ENCODE measurements at places on chromosomes 12 and 14.

DNA sequence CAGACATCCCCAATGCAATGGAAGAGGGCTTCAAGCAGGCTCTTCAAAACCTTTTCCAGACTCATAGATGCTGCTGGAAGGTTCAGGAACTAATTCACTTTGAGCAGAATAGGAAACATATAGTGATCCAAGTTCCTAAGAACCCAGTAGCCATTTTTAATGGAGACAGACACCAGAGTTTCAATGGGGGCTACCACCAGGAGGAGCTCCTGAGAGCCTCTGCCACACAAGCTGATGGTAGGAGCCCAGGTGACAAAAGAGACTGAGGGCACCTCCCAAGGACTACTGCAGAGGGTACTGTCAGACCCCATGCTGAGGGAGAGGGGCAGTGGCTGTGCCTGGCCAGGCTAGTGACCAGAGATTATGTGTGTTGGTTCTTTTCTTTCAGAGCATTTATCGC, 45.9 kb downstream of the IFNG start:
- no peak for DNase-seq

DNA sequence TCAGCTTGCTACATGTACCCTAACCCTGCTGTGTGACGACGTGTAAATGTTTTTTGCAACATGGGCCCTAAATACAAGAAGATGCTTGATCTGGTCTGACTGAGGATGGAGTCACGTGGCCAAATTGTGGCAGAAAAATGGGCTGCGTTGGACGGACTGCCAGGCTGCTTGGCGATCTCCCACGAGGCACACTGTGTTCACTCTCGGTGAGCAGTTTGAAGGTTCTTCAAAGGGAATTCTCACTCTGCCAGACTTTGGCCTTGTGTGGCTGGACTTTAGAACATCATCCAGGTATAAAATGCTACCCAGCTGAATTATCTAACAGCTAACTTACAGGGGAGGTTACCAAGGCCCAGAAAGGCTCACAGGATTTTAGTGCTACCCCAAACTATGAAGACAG, 85.1 kb downstream of the KDM2B start:
- DNase-seq, result no peak

DNA sequence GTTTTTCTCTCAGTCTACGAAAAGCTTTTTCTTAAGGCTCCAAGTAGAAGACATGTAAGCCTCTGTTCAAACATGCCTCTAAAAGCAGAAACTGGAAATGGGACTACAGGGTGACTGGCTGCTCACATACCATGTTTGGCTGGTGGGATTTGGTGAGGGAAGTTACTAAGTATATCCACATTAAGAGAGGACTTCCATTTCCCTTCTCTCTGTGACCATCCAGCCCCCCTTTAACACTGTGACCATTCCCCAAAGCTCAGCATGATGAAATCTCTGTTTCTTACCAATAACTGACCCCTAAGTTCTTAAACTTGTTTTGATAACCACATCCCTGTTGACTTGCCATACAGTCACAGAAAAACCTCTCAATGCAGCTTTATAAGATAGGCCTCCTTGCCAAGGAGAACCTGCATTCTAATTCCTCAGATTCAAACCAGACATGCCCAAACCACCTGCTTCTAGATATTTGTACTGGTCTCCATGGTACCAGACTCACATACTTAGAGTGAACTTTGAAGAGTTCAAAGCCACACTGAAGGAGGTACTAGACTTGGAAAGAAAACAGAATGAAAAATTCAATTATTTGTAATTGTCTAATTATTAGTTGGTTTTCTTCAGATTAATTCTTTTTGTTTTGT, 102.2 kb downstream of the VEZT start:
- no peak for DNase-seq

DNA sequence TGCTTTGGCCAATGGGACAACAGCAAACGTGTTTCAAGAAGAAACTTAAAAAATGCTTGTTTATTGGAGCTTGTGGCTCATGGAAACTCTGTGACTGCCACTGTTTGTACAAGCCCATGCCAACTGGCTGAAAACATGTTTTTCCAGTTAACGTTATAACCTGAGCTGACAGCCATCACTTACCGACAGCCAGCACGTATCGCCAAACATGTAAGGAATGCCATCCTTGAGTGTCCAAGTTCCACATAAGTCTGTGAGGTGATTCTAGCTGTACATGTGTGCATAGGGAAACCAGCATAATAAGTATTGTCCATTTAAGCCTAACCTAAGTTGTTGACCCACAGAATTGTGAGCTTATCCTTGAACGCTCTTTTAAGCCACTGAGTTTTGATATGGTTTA, 596.9 kb downstream of the TRHDE start:
- DNase-seq, result no peak

DNA sequence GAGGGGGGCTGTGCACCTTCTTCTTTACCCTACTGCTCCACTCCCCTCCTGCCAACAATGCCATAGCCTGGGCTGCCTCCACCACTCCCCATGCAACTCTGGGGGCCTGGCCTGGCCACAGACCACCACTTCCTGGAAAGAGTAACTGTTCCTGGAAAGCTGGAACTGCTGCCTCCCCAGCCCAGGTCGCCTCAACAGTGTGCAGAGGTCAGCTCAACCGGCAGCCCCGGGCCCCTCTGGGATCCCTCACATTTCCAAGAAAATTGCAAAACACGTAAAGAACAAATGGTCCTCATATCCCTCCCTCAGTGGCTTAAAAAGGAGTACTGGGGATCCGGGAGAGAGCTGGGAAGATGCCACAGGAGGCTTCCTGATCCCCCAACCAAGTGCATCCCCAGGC, 22.4 kb upstream of the DIO3 start:
- DNase-seq, result no peak

- DNase-seq, result no peak
Measured at GRCh38 chr14:60989599-60989998, 8.6 kb downstream of the SLC38A6 start.

- DNase-seq, result no peak
Measured at GRCh38 chr14:57755018-57755521, 110.8 kb downstream of the SLC35F4 start.

DNA sequence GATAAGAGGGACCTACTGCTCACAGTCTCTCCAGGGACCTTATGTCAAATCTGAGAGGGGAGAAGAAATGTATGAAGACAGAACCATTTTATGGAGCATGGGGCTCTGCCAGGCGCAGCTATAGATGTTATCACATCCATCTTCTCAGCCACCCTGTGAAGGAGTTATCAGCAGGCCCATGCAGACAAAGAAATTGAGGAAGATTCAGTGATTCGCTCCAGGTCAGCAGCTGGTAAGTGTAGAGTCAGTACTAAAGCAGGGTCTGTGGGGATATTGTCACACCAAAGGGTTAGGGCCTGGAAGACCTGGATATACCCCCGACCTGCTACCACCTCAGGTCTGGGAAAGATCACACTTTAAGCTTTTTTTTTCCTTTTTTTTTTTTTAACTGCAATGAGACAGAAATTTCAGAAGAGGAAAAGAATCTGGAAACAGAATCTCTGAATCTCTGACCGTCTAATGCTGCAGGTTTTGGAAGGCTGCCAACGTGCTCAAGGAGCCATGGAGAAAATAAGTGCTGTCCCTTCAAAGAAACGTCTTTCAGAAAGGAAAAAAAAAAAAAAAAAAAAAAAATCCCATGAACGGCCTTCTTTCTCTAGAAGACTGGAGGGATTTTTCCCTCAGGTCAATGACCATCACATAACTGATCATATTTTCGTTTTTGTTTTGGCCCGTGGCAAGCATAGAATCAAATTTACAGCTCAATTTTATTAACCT, 73.3 kb upstream of the PLEKHG7 start:
- DNase-seq, result peak; percentile 55

- DNase-seq, result peak; percentile 63
Measured at GRCh38 chr14:37145395-37145794, 27.0 kb downstream of the SLC25A21 start.

DNA sequence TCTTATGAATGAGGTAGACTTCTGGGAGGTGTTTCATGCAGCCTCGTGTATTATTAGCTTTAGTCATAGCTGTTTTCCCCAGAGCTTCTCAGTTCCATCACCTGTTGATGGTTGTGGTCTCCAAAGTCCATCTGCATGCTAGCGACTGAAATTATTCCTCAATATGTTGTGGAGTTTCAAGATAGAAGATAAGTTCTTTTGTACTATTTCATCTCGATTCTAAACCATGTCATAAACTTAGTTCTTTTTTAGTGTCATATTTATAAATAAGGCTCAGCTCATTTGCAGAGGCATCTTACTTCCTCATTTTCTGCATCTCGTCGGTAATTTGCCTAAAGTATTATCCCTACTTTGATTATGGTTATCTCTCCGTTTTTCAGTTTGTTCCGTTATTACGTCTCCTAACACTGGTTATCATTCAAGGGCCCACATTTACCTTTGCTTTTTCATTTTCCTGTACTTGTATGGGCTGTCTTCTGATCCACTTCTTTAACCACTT, 119.1 kb downstream of the ITPR2 start:
- no peak for DNase-seq

- no peak for DNase-seq
Measured at GRCh38 chr14:35285168-35286002, 6.8 kb upstream of the PSMA6 start.

- DNase-seq, result no peak
Measured at GRCh38 chr12:12379831-12380730, 23.2 kb downstream of the BORCS5 start.

DNA sequence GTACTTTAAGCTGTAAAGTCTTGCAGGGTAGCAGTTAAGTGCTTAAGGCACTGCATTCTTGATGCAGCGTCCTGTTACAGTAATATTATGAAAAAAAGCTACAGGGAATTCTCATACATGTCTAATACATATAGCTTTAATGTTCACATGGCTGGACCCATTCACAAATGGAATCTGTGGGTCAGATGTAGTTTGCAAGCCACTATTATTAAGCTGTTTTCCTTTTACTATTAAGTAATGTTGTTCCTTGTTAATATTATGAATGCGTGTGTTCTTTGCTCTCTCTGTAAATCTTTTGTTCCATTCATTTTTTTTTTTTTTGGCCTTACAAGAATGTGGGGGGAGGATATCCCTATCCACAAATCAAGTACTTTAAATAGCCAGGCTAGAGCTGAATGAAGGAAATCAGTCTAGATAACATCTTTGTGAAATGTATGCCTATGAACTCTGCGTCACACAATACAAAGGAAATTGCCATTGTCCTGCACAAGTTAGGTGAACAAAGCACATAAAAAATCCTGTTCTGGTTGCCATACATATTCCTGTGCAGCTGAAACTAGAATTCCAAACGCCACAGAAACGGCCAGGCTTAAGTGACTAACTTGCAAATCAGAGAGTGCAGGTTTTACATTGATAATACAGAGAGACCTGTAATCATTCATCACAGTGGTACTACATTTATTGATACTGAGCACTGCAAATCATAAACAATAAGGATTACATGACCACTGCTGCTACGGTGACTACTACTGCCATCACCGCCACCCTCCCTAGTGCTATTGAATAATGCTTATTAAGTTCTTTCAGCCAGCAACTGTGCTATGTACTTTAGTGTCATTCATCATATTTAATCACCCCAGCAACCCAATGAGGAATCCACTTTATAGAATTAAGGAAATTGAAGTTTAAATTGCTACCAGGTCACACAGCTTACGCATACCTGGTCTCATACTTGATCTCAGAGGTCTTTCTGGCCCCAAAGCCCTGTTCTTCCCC, 111.9 kb downstream of the HMGA2 start:
- DNase-seq, result peak; percentile 94

- peak; percentile 95 for DNase-seq
Measured at GRCh38 chr14:44995196-44995595, 33.2 kb downstream of the TOGARAM1 start.

DNA sequence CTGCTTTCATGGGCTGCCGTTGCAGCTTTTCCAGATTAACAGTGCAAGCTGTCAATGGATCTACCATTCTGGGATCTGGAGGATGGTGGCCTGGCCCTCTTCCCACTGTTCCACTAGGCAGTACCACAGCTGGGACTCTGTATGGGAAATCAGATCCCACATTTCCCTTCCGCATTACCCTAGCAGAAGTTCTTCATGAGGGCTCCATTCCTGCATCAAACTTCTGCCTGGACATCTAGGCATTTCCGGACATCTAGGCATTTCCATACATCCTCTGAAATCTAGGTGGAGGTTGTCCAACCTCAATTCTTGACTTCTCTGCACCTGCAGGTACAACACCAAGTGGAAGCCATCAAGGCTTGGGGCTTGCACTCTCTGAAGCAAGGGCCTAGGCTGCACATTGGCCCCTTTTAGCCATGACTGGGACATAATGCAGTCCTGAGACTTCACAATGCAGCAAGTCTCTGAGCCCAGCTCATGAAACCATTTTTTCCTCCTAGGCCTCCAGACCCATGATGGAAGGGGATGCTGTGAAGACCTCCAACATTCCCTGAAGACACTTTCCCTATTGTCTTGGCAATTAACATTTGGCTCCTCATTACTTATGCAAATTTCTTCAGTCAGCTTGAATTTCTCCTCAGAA, 863.3 kb downstream of the C12orf50 start:
- no peak for DNase-seq

- DNase-seq, result no peak
Measured at GRCh38 chr14:35506461-35506860, 27.5 kb upstream of the INSM2 start.

GRCh38 chr14:22994762-22995275, 12.5 kb upstream of the AJUBA start:
- no peak for DNase-seq

- DNase-seq, result peak; percentile 32
Measured at GRCh38 chr12:9925705-9926393, 6.3 kb downstream of the CLEC2A start.

DNA sequence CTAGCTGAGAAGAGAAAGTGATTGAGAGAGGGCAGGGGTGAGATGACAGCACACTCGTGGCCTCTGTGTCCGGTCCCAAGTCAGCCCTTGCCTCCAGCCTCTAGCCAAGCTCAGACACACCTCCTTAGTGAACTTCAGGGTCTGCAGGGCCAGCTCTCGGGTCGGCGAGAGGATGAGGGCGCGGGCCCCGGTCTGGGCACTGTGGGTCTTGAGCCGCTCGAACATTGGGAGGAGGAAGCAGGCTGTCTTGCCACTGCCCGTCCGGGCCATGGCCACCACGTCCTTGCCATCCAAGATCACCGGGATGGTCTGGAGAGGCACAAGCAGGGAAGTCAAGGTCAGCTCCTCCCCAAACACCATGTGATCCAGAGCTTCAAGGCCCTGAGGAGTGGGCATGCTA, 6.3 kb downstream of the DDX54 start:
- DNase-seq, result no peak

DNA sequence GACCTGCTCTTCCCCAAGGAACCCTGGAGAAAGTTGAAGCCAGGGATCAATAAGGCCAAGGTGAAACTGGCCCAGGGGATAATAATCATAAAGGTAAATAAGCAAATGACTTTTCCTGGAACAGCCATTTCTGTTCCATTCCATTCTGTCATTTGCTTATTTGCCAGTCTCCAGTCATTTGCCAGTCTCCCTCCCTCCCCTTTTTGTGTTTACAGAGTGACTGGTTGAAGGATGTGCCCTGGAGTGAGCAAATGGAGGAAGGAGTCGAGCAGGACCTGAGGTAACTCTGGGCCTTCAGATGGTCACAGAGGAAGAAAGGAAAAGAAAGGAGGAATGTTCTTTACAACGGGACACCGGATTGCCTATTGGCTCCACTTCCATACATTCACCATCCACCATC, 17.8 kb upstream of the DCD start:
- DNase-seq, result no peak

GRCh38 chr12:96846293-96846692, 60.8 kb upstream of the NEDD1 start:
- no peak for DNase-seq

- DNase-seq, result no peak
Measured at GRCh38 chr12:6810758-6811157, 10.9 kb upstream of the GPR162 start.

Measured in foreskin melanocyte (primary cell).